ENCODE measurements at places on chromosomes 13 and 19.

- DNase-seq, result no peak
Observed at GRCh38 chr13:113159701-113160100, 1.3 kb downstream of the PROZ start.

GRCh38 chr19:17418710-17419109 is 1.1 kb upstream of the MVB12A start:
- DNase-seq, result no peak

DNA sequence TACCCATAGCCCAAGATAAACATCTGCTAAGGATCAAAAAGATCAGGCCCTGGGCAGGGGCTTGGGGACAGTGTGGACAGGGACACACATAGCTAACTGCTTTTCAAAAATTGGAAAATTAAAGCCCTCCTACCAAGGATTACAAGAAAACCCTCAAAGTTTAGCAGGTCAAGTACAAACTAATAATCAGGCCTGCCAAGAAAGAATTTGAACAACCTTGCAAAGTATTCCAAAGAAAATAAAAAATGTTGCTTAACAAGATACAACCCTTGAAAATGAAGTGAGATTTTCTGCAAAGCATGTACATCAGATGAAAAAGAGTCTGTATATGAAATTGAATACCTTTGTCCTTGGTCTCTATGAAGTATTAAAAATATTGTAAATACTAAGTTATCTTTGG is 67.3 kb downstream of the KLF12 start:
- no peak for DNase-seq

- no peak for DNase-seq
Observed at GRCh38 chr19:9037400-9038062, 27.3 kb upstream of the MUC16 start.

- DNase-seq, result no peak
Observed at GRCh38 chr19:48473161-48473966, 4.2 kb downstream of the CYTH2 start.

GRCh38 chr13:52868190-52868589 is 19.8 kb upstream of the PCDH8 start:
- no peak for DNase-seq

- DNase-seq, result peak; percentile 73
Observed at GRCh38 chr13:30125422-30126073, 181.8 kb downstream of the KATNAL1 start.

GRCh38 chr13:79686441-79686840 is 205.5 kb downstream of the NDFIP2 start:
- DNase-seq, result no peak

DNA sequence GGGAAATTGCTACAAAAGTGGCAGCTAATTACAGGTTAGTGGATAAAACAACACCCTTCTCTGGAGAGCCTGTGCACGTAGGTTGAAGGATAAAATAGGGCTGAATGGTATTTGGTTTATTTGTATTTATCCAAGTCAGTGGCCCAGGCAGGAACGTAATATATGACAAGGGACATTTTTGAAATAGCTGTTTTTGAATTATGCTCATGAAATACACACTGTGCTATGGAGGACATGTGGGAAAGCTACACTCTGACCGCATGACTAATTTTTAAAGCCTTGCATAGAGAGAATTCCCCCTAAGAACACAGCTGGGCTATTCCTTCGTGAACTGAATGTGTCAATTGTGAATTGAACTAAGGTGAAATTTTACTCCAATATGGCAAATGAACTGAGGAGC is 292.1 kb upstream of the MAB21L1 start:
- DNase-seq, result no peak

DNA sequence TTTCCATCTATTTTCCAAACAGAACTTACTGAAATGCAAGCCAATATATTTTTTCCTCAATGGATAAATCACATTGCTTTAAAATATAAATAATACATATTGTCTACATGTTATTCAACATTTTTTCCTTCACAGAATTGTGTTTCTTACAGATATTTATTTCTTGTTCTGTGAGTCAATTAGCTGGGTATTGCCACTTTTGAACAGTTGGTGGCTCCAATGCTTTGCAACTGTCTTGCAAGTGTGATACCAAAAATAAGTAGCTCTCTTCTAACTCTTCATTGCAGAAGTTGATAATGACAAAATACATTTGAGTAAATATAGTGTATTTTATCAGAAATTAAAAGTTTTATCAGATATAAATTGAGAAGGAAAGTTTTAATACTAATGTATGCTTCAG is 17.1 kb upstream of the GPC5 start:
- no peak for DNase-seq

GRCh38 chr13:24148414-24149235 is 11.9 kb upstream of the SPATA13 start:
- DNase-seq, result no peak

DNA sequence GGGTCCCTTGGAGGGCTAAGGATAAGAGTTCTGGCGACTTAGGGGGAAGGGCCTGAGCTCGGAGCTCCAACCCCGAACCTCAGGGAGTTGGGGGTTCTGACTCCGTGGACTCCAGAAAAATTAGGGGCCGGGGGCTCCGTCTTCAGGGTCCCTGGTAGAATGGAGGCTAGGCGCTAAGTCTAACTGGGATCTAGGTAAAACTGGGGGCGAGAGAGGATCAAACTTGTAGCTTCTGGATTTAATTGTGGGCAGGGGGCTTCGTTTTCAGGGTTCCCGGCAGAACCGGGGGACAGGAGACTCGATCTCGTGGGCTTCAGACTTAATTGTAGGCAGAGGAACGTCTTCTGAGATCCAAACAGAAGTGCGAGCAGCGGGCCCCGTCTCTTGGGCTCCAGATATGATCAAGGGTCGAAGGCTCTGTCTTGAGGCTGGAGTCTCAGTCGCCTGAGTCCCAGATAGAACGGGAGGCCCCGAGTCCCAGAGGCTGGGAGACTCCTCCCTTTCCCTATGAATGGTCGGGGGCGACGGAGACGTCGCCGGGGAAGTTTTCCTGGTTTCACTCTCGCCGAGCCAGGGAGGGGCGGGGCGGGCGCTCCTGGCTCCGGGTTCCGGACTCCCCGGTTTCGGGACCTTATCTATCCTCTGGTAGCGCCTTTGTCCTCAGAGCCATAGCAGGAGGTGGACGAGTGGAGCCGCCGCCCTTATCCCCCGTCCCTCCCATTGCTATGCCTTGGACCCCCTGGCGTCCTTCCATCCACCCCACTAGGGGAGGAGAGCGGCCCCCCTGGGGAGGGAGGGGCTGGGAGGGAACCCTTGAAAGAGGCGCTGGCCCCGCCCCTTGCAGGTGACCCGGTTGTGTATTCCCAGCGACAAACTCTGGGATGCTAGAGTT is 1.3 kb downstream of the NECTIN2 start:
- no peak for DNase-seq

- no peak for DNase-seq
Observed at GRCh38 chr13:89401264-89401675, 1730.1 kb downstream of the SLITRK5 start.

DNA sequence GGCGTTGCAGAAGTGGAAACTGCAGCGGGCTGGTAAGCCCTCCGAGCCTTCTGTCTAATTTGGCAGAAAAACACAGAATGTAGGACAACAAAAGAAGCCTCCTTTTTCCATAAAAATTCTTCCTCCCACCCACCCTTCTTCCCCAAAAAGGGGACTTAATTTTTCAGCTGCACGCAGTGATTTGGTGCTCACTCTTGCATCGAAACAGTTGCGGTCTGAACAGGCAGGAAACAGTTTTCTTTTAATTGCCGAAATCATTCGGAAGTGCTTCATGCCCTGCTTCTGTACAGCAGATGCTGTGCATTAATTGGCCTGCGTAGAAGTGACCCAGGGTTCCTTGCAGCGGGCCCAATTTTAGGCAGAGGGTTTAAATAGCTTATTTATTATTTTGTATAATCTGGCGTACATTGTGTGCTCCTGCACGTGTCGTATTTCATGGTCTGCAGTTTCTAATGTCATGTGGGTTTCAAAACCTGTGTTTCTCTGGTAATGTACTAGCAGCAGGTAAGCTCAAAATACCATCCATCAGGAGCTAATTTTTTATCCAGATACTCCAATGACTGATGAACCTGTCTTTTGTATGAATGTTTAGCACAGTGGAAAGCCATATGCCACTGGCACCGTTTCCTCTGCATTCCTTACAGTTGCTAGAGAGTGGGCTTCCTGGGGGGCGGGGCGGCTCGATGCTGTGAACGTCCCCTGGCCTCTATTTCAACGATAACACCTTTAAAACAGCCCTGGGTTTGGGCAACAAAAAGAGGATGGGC is 66.6 kb downstream of the GGACT start:
- no peak for DNase-seq

- no peak for DNase-seq
Observed at GRCh38 chr13:98461486-98462240, 115.2 kb downstream of the STK24 start.

DNA sequence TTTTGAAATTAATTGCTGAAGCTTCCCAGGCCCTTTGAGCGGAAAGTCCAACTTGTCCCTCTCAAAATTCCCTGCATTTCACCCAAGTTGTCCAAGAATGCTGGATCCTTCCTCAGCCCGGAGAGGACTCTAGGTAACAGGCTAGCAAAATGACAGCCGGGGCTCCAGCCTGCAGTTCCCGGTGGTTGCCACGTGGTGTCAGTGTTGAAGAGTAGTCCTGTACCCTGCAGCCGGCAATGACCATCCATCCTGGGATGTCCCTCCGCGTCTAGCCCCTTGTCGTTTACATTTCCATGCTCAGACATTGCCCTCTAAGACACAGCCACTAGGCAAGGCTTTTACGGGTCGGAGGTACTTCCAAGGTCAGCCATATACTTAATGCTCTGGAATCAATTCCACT is 31.4 kb upstream of the MTIF3 start:
- no peak for DNase-seq

- DNase-seq, result no peak
Observed at GRCh38 chr19:50705422-50706019, 14.1 kb downstream of the SHANK1 start.

- DNase-seq, result no peak
Observed at GRCh38 chr19:4579389-4579788, 19.9 kb upstream of the SEMA6B start.

- DNase-seq, result no peak
Observed at GRCh38 chr19:13042443-13043130, 47.3 kb downstream of the NFIX start.

DNA sequence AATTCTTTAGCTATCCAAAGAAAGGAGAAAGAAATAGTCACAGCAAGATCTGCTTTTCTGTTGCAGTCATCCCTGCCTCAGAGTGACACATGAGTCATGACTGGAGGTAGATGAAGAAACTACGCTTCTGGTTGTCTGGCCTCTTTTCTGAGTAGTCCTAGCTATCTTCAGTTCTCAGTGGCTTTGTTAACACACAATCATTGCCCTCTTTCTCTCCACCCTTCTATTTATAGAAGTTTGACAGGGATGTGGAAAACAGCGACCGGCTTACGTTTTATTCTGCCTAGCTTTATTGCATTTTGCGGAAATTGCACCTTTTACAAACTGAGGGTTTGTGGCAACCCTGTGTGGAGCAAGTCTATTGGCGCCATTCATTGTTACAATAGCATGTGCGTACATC is 26.7 kb downstream of the SPATA13 start:
- no peak for DNase-seq

DNA sequence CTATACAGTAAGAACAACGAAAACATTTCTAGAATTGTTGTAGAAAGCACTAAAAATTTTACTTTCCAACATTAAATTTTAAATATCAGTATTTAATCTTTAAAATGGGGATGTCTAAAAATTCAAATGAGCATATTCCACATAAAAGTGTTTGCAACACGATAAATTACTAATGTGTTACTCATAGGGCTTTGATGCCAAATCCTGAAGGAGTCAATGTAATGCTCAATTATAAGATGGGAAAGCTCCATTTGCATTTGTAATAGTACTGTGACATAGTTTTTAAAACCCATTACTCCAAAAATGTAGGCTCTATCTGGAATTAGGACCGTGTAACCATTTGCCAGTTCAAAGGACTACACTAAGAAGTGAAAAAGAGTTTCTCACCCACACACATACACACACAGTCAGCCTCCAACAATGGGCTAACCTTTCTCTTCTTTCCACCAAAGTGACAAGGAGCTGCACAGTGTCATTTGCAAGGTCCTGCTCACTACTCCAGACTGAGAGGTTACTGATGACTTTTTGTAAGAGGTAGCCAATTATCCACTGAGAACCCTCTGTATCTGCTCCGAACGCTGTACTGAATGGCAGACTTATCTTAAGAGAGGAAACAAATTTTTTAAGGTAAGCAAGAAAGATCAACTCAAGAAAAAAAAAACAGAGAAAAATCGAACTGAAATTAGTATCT is 26.1 kb upstream of the EEF1AKMT1 start:
- no peak for DNase-seq

GRCh38 chr13:87234981-87235380 is 436.2 kb upstream of the SLITRK5 start:
- no peak for DNase-seq

DNA sequence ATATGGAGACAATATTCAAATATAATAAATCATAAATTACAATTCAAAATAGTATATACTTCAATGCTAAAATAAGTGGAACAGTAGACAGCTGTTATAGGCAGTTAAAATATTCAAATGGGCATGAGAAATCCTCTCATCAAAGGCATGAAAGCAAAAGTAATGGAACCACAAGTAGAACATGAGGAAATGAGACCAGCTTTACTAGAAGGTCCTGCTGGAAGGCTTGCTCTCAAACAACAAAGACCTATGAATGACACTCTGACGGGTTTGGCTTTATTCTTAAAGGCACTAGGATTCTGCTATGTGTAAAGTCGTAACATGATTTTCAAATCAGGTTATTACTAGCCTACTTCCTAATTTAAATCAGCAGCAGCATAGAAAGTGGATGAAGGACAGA is 148.1 kb downstream of the VWA8 start:
- no peak for DNase-seq

- DNase-seq, result no peak
Observed at GRCh38 chr13:35891507-35892441, 239.4 kb downstream of the DCLK1 start.

DNA sequence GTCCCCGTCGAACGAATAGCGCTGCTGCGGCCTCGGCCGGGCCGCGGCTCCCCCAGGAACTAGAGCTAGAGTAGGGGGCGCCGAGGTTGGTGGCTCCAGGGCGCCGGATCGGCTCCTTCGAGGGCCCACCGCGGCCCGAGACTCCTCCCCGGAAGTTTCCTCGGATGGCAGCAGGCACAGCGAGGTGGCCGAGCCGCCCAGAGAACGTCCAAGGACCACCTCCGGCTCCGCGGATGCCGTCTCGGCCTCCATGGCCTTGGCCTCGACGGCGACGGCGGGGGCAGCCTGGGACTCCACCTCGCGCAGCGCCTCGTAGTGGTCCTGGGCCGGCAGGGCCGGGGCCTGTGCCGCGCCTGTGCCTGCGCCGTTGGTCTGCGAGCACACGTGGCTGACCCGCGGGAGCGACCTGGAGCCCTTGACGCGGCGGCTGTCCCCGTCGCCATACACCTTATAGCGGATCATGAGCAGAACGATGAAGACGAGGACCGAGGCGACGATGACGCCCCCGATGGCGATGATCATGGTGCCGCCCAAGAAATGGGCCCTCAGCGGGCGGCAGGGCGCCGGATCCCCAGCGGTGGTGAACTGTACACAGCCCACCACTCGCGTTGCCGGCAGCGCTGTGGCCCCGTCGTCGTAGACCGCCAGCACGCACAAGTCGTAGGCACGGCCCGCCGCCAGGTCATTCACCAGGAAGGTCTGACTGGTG is 11.8 kb downstream of the IFNL1 start:
- no peak for DNase-seq

GRCh38 chr13:106540613-106541012 is 5.2 kb upstream of the EFNB2 start:
- no peak for DNase-seq
